Thymus (tissue), 14 donors: ENCODE measurements at places on chromosomes 3 and 15.

DNA sequence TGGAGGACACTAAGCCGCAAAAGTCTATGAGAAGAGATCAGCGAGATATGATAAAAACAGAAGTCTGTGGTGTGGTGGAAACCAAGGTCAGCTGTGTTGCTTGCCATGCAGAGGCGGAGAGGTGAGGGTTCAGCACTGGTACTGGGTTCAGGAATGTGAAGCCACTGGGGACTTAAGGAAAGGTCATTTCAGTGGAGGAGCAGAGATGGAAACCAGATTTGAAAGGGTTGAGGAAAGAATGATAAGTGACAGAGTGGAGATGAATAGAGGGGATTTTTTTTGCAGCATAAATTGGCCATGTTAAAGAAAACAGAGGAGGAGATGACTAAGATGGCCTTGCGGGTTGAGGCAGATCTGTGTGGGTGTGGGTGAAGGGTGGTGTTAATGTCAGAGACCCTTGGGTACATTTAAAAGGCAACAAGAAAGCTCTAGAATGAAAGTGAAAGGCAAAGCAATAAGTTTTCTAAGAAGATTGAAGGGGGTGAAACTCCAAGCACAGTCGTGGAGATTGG lies 265.5 kb downstream of the ADAMTSL3 start:
- no peak for DNase-seq

DNA sequence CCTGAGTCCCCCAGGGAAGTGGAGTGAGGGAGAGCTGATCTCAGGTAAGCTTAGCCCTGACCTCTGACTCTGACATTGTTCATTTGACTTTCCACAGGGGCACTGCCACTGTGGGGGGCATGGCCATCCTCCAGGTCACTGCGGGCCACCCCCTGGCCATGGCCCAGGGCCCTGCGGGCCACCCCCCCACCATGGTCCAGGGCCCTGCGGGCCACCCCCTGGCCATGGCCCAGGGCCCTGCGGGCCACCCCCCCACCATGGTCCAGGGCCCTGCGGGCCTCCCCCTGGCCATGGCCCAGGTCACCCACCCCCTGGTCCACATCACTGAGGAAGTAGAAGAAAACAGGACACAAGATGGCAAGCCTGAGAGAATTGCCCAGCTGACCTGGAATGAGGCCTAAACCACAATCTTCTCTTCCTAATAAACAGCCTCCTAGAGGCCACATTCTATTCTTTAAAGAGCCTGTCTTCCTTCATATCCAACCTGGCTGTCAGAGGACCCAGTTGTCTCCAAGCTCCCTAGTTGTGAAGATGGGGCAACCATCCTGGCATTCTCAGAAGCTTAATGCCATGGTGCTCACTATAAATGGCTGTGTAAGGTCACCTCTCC lies 1.9 kb upstream of the DISP2 start:
- DNase-seq: no peak

DNA sequence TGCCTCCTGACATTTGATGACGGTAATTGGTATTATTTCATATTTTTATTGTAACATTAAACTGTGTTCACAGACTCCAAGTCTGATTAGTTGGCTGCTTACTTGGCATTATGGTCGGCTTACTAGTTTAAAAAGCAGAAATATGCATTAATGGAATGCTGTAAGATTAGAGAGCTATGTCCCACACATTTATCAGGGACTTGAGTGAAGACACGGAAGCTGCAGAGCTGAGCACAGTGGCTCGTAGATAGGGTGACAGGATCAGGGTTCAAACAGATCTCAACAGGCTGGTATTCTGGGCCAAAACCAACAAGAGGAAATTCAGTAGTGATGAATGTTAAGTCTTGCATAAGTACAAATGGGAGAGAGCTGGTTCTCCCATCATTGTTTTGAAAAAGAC lies 113.8 kb downstream of the ADAMTSL3 start:
- no peak for DNase-seq

GRCh38 chr3:126985132-126985985 lies 2.4 kb downstream of the PLXNA1 start:
- no peak for DNase-seq

DNA sequence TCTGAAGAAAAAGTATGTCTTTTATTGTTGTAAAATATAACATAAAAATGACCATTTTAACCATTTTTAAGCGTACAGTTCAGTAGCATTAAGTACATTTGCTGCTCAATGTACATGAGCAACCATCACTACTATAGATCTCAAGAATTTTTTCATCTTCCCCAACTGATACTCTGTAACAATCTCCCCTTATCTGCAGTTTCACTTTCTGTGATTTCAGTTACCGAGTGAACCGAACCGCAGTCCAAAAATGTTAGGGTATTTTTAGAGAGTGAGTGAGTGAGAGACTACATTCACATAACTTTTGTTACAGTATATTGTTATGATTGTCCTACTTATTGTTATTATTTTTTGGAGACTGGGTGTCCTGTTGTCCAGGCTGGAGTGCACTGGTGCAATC lies 9.0 kb upstream of the SLC25A26 start:
- DNase-seq: no peak

GRCh38 chr15:32688151-32688639 lies 29.6 kb upstream of the GREM1 start:
- no peak for DNase-seq

GRCh38 chr3:10192953-10193691 lies 28.4 kb downstream of the IRAK2 start:
- DNase-seq: no peak

DNA sequence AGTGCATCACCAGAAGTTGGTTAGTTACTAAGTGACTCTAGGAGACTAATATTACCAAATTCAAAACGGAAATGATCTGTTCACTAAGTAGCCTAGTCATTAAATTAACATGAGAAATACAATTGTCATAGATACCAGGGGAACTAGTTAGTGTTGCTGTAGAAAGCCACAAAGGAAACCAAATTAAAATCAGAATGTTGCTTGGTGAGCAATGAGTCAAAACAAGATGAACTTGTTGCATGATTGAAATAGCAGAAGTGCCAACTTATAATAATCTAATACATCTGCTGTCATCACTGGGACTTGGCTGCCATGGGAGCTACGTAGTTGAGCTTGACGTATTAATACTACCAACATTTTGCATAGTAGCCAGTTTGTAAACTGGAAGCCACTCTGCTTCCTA lies 458.1 kb downstream of the DIPK2A start:
- DNase-seq: no peak

- peak; percentile 56 for DNase-seq
Observed at GRCh38 chr3:14144423-14145075, 19.7 kb downstream of the TMEM43 start.

- DNase-seq: peak; percentile 28
Observed at GRCh38 chr3:72345237-72345878, 502.9 kb downstream of the SHQ1 start.

- no peak for DNase-seq
Observed at GRCh38 chr3:27093771-27094170, 275.4 kb downstream of the NEK10 start.

GRCh38 chr15:35000511-35000910 lies 12.4 kb upstream of the ZNF770 start:
- DNase-seq: no peak

DNA sequence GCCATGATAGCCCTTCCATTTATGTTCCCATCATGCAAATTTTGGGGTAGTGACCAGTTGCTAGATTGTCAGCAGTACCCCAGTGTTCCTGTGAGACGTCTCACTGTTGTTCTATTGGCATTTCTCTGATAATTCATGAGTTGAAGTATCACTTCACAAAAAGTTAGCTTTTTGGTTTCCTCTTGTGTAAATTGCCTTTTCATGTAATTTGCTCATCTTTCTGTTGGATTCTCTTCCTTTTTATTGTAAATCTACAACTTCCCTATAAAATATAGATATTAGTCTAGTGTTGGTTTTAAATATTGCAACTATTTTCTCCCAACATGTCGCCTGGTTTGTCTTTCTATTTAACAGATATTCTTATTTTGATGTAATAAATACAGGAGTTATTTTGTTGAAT lies 7.5 kb upstream of the A4GNT start:
- no peak for DNase-seq

DNA sequence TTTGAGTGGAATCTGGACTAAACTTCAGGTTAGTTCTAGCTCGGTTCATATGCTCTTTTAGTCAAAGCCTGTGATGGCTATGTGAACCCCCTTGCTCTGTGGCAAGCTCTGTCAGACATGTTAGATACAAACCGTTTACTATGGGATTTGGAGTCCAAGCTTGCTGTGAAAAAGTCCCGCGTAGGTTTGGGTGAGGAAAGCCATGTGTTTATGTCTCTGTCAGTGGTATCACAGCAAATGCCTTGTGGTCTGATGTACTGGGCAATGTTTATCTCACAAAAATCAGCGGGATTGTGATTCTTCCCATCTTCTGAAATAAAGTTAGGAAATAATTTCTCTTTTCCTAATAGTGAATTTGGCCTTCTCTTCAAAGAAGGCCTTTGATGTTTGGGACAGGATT lies 5.0 kb downstream of the BOC start:
- DNase-seq: no peak

GRCh38 chr3:44436181-44436580 lies 41.3 kb downstream of the ZNF445 start:
- DNase-seq: no peak

GRCh38 chr15:64144565-64145281 lies 6.8 kb upstream of the SNX22 start:
- DNase-seq: no peak

GRCh38 chr3:130093741-130094391 lies 12.2 kb downstream of the ALG1L2 start:
- peak; percentile 61 for DNase-seq

GRCh38 chr15:43244092-43244491 lies 22.6 kb downstream of the TGM5 start:
- DNase-seq: no peak

- no peak for DNase-seq
Observed at GRCh38 chr3:187737368-187738070, 7.7 kb downstream of the BCL6 start.

DNA sequence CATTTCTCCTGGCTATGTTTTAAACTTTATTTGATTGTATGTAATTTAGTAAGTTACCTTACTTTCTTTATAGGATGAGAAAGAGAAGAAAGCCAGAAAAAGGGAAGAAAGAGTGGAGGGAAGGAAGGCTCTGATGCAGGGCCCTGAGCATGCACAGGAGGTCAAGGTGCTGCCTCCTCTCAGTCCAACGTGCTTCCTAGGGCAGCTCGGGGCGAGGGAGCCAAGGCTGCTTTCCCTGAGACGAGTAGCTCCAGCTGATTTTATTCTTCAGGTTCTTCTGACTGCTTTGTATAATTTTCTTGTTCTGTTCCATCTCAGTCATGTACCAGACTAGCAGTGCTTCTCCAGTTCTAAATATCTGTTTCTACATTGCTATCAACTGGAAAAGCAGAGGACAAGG lies 3.4 kb downstream of the CORO2B start:
- no peak for DNase-seq

DNA sequence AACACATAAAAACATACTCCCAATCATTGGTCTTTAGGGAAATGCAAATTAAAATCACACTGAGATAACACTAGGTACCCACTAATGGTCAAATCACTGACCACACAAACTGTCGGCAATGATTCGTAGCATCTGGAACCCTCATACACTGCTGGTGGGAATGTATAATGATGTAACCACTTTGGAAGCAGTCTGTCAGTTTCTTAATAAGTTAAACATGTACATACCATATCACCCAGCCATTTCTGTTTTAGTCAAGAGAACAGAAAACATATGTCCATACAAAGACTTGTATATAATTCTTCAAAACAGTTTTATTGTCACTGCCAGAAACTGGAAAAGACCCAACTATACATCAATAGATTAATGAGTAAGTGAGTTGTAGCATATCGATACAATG lies 63.3 kb upstream of the LRRC3B start:
- DNase-seq: no peak

- no peak for DNase-seq
Observed at GRCh38 chr15:40409366-40409765, 3.8 kb downstream of the IVD start.

DNA sequence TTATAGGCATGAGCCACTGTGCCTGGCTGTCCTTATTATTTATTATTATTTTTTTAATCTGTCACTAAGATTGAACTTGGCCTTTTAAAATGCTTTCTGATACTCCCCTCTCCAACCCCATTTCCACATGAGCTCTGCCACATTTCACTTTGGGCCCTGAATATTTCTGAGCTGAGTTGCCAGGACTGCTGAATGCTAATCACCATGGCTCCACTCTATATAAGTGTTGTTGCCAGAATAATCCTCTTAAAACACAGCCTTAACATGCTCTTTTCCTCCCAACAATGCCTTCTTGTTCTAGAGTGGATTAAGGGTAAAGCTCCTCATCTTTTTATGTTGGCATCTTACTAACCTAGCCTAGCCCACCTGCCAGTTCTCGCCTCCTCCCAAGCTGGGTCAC lies 124.4 kb downstream of the PDZRN3 start:
- DNase-seq: no peak

GRCh38 chr15:52337198-52337853 lies 41.7 kb upstream of the MYO5C start:
- DNase-seq: no peak

DNA sequence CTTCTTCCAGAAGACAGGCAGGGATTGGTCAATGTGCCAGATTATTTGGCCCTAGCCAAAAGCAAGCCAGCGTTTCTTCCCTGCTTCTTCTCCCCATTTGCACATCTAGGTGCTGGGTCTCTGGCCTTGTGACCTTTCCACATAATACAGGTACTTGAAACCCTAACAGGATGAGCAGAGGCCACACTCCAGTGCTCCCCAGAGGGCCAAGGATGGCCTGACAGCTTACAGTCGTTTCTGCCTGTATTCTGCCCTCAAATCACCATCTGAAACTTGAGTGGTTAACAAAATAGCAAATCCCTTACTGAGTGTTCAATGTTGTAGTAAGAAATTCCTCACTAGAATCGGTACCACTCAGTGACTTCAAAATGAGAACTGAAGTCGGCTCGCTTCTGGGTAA lies 29.1 kb downstream of the MKRN2 start:
- DNase-seq: no peak

- no peak for DNase-seq
Observed at GRCh38 chr3:99720985-99721632, 82.7 kb downstream of the COL8A1 start.

DNA sequence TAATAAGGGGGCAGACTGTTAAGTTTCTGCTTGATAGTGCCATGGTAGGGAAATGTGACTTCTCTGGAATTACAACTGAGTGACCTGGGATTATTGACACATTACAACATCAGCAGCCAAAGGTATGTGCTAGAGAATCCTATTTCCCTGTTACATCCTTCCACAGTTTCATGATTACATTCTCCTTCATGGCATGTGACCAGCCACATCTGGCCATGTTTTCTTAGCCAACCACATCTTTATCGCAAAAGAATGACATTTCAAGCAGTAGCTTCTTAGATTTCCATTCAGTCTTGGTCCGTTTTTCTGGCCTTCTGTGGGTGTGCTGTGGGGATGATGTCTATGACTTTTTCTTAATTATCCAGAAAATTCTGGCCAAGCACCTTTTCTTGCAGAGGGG lies 45.4 kb upstream of the CTDSPL start:
- no peak for DNase-seq

DNA sequence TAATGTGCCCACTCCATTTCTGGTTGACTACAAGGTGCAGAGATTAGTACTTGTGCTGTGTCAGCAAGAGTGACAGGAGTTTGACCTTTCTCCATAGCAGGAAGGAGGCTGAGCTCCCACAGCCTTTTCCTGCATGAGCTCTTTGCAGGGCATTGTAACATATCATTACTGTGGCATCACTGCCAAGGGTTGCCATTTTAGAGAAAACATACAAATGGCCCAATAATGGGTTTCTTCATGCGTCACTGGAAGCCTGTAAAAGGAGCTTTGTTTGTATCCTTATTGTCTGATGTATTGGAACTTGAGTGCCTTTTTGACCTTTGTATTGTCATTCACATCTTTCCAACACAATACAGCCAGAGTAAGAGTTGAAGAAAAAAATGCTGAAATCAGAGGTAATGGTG lies 323.0 kb upstream of the CDIN1 start:
- DNase-seq: no peak
